Stimulated activated CD8-positive, alpha-beta memory T cell treated with anti-CD3 and anti-CD28 coated beads, Interleukin-4, amount 100 ng/mL, for 1 hour (primary cell): ENCODE measurements at places on chromosomes 6 and 20.

- DNase-seq, result no peak
Observed at GRCh38 chr20:38167851-38168760, 3.0 kb upstream of the TGM2 start.

DNA sequence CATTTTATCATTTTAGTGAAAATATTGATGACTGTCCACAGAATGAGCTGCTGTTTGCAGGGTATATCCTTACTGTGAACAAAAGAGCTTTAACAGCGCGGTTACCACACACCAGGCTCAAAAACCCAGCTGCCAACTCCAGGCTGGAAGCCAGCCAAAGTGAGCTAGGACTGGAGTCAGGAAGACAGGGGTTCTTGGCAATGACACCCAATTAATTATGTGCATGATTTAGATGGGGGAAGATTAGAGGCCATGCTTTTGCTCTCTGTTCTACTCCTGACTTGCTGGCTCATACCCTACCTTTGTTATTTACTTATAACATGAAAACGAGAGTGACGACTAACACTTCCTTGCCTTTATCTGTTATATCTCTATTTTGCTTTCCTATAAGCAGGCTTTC lies 128.9 kb upstream of the SHLD1 start:
- no peak for DNase-seq

DNA sequence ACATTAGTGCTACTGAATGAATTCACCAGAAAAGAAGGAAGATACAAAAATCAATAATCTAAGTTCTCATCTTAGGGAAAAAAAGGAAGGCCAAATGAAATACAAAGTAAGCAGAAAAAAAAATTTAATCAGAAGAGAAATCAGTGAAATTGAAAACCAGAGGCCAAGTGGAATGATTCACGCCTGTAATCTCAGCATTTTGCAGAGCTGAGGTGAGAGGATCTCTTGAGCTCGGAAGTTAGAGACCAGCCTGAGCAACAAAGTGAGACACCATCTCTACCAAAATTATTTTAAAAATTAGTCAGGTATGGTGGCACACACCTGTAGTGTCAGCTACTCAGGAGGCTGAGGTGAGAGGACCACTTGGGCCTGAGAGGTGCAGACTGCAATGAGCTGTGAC lies 21.2 kb upstream of the ASF1A start:
- no peak for DNase-seq

DNA sequence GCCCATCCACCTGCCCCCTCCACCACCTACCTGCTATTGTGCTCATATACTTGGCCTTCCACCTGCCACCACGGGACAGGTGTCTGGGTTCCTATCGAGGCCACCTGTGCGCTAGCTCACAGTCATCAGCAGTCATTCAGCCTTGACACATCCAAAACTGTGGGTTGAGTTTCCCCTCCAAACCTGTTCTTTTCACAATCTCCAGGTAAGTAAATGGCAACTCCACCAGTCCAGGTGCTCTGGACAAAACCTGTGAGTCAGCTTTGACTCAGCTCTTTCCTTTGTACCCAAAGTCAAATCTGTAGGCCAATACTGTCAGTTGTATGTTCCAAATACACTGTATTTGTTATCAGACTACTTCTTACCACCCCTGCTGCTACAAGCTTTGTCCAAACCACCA lies 52.6 kb downstream of the SPTLC3 start:
- DNase-seq, result no peak

- DNase-seq, result no peak
Observed at GRCh38 chr20:24194143-24194542, 205.6 kb upstream of the GGTLC1 start.

DNA sequence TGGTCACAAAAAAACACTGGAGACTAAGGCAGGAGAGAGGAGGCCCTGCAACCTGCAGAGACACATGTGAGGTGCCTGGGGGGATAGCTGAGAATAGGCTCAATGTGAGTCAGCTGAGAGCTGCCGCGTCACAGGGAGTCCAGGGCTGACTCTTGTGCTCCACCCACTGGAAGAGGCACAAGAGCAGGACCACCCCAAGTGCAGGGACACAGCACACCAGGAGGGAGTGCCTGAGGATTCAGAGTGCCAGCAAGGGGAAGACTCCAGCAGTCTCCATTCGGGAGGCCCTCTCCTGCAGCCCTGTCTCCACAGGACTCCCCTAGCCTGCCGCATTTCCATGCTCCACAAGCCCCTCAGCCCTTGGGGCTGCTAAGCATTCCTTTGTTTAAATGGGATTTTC lies 105.5 kb downstream of the HUS1B start:
- DNase-seq, result no peak

DNA sequence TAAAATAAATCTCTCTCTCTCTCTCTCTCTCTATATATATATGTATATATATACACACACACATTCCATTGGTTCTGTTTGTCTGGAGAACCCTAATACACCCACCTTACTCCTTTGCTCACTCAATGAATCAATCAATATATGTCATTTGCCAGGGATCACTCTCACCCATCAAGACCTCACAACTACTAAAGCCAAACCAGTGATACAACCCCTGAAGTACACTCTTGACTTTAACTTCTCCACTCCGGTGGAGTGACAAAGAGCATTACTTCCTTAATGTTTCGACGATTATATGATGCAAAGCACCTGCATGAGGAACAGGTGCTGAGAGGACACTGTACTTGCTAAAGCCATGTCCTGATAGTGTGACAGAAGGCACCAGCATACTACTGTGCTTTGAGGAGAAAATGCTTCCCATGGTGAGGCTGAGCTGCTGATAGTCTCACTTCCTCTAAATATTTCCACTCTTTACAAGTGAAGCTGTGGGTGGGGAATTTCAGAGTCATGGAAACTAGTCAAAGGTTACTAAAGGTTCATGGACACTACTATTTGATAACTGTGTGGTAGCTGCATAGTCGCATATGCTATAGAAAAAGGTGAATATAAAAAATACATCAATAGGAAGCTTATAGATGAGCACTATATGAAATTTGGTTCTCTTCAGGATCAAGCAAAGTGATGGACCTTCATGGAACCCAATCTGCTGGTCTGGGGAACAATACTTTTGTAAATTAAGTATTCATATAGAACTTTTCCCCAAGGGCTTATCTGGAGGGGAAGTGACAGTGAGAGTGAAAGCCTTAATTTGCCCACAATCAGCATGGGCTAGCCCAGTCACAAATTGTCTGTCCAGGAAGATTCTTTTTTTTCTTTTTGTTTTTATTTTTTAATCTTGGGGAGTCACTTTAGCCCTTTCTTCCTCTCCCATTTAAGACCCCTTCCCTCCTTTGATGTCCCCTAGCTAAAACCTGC lies 141.9 kb upstream of the NEDD9 start:
- DNase-seq, result no peak
